NCI-H187 (cell line): ENCODE measurements at places on chromosomes 3 and 15.
A peak's percentile ranks its signal among the peaks of the same experiment; 100 is the strongest.

GRCh38 chr3:25589783-25590258 lies 74.9 kb downstream of the TOP2B start:
- DNase-seq: no peak

DNA sequence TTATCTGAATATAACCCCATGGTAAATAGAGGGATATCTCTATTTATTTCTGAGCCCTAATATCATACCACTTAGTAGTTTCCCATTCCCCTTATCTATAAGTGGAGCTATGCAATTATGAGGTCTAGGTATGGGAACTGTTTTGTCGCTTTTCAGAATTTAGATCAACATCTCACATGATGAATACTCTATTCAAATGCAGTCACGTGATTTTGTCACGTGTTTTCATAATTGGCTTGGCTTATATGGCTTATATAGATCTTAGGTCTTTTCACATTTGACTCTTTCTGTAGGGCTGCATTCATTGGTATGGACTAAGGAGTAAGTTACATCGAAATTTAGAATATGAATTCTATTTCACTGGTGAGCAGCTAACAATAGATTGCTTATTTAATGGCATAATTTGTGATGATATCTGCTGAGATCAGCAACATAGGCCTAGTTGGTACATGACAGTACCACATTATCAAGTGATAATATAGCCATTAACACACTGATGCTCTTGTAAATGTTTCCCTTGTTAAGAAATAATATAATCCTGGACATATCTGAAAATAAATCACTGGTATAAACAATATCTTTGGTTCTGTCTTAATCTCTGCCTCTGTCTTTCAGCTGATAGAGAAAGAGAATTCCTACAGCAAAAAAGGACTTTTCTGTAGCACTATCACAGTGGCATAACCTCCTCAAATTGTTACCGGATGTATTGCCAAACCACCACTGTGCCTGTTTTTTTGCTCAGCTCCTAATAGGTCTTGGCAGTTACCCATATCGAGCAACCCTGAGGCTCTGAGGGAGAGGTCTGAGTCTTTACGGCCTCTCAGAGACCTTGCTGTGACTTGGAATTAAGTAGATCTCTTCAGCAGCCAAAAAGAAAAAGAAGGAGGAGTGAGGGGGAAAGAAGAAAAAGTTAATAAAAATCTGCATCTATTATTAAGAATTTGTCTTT lies 357.1 kb downstream of the ZPLD1 start:
- DNase-seq: no peak

DNA sequence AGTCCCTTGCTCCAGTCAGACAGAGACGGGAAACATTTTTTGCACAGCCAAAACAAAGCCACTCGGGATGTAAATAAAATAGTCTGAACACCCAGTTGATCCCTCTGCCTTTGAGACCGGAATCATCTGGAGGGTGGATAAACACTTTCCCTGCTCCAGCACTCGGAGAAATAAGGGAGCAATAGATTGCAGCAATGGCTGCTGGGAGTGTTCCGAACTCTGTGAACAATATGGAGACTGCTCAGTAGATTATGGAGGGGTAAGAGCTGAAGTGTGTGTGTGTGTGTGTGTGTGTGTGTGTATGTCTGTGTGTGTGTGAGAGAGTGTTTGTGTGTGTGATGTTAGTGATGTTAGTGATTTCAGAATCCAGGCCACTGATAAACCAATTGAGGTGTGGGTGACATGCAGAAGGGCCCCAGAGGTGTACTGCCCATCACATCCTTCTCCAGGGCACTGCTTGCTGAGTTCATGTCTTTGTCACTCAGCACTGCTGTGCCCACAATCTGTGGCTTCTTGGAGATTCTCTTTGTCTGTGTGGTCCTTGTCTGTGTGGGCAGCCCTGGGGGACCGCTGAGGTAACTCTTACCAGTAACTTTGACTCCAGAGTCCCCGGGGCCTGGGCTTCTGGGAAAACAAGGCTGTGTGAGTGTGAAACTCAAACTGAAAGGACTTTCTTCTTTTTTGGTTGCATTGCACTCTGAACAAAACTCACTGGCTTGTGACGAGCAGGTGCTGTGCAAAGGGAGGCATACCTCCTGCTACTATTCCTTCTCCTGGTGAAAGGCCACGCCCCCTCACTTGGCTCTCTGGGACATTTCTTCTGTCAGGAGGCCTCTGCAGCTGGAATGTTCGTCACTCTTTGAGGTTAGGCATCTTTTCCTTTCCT lies 23.0 kb downstream of the CRYGS start:
- DNase-seq: no peak

- DNase-seq: no peak
Observed at GRCh38 chr3:109224333-109224732, 87.8 kb downstream of the C3orf85 start.

- no peak for DNase-seq
Observed at GRCh38 chr3:77323626-77324025, 283.7 kb downstream of the ROBO2 start.

DNA sequence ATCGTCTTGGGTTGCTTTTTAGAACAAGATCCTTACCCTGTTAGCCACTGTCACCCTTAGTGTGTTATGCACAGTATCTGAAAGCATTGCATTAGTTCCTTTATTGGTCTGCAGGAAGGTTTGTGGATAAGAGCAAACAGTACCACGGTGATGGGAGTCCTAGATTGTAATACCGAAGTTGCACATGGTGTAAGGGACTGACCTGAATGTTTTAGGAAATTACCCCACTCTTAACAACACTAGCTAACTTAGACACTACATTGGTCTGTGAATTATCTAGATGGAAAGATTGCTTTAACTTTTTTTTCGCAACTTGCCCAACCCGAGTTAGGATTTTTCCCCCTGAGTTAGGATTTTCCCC lies 1.3 kb downstream of the STT3B start:
- no peak for DNase-seq

GRCh38 chr15:26676115-26676514 lies 96.8 kb downstream of the GABRB3 start:
- DNase-seq: no peak

- DNase-seq: no peak
Observed at GRCh38 chr3:69763458-69763857, 24.2 kb downstream of the MITF start.

- DNase-seq: no peak
Observed at GRCh38 chr3:46361408-46362283, 7.7 kb downstream of the CCR2 start.

GRCh38 chr3:149933008-149933407 lies 37.7 kb downstream of the PFN2 start:
- DNase-seq: no peak

DNA sequence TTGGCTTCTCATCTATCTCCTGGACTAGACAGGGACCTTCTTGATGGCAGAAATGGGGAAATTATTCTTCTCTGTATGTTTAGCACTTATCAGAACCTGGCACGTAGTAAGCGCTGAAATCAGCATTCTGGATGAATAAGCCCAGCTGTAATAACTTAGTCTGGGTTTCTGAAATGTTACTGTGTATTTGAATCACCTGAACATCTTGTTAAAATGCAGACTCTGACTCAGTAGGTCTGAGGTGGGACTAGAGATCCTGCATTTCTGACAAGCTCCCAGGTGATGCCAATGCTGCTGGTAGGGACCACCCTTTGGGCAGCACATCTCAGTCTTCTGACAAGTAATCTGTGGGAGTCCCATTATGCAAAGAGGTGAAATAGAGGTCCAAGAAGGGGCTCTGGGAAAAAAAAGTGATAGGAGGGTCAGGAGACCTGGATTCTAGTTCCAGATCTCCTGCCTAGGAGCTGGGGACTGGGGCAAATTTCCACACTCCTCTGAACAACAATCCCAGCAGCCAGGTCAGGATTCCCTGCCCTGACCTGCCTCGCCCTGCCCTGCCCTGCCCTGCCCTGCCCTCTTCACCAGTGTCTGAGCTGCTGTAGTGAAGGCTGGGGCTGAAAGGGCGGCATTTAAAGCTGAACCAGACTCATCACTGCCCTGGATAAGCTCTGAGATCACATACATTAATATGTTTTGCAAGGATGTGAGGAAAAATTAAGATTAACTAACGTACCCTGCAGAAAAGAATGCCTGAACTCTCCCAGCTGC lies 17.2 kb upstream of the SLC6A11 start:
- no peak for DNase-seq

- no peak for DNase-seq
Observed at GRCh38 chr3:107346564-107346963, 30.7 kb upstream of the CCDC54 start.

DNA sequence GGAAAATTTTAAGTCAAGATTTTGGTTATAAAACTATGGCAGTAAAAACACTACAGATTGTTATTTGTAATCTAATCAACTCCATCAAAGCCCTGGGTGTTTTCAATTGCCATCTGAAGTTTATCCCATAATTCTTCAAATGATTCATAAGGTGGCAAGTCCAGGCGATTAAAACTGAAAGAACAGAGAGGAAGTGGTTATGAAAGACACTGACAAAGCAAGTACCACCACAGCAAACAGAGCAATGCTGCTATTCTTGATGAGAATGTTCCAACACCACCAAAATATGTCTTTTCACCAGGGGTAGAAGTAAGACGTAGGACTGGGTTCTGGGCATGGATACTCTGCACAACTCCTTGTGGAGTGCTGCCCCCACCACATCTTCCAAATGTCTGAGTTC lies 86.9 kb upstream of the PRTG start:
- DNase-seq: no peak

- no peak for DNase-seq
Observed at GRCh38 chr3:191401775-191402357, 59.1 kb upstream of the PYDC2 start.

DNA sequence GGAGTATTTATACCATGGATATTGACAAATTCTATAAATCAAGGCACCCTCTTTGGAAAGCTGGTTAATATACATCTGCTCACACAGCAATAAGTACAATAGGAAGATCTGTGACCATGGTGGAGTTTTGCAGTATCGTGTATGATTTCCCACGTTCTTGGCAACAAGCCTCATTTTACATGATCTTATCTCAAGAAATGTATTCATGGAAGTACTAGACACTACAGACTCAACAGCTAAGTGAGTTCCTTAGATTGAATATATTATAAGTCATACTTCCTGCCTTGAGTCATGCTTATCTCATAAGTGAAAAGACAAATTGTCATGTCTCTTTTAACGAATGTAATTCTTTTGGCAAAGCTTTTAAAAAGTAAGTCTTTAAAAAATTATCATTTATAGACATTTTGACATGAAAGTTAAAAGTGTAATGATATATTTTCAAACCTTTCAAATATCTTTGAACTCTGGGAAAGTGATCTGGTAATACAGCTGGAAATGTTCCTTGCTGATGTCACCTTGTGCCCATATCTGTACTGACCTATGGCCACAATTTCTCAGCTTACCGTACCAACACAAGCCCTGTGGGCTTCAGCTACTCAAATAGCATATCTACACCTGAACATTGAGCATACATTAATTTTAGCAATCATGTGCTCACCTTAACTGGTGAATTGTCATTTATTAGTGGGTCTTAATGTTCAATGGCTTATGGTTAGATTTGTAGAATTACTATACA lies 130.3 kb upstream of the TMC3 start:
- no peak for DNase-seq

DNA sequence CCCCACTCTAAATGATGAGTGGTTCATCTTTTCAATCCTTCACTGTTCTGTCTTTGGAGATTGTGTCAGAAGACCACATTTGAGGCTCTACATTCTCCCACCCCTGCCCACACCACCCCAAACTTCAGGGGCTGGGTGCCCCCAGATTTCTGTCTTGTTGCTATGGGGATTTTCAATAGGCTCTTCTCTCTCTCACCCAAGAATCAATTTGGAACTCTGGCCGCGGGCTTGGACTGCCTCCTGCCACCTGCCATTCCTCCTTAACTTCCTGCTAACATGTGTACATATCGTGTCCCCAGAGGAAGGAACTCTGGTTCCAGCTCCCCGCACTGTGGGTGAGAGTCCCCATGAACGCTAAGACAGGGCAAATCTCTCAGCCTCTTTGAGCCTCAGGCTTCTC lies 67.4 kb upstream of the LARS2 start:
- DNase-seq: no peak

- DNase-seq: no peak
Observed at GRCh38 chr3:35505181-35505580, 134.1 kb upstream of the ARPP21 start.

GRCh38 chr3:160982491-160982890 lies 122.7 kb downstream of the B3GALNT1 start:
- DNase-seq: no peak

GRCh38 chr15:57892181-57892580 lies 173.3 kb downstream of the ALDH1A2 start:
- DNase-seq: no peak

- peak; percentile 79 for DNase-seq
Observed at GRCh38 chr15:81914734-81915256, 131.0 kb downstream of the MEX3B start.

- DNase-seq: no peak
Observed at GRCh38 chr3:110133971-110134370, 796.6 kb upstream of the DPPA4 start.

GRCh38 chr3:9110316-9110715 lies 139.1 kb downstream of the SRGAP3 start:
- no peak for DNase-seq

DNA sequence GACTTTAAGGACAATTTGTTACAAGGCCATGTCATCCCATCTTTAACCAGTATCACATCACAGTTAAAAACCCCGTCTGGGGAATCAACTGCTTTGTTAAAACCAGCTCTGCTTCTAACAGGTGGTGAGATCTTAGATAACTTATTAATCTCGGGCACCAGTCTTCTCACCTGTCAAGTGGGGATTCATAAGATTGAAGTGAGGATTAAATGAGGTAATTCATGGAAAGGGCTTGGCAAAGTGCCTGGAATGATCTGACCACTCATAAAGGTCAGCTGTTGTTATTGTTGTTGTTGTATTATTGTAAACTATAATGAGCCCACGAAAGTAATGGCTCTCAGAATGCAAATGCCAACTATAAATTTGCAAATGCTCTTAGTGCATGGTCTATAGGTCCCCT lies 30.1 kb upstream of the SLC24A5 start:
- DNase-seq: no peak

- DNase-seq: no peak
Observed at GRCh38 chr3:27380433-27381357, 11.5 kb upstream of the NEK10 start.

- DNase-seq: no peak
Observed at GRCh38 chr3:30764281-30764680, 130.2 kb downstream of the GADL1 start.

DNA sequence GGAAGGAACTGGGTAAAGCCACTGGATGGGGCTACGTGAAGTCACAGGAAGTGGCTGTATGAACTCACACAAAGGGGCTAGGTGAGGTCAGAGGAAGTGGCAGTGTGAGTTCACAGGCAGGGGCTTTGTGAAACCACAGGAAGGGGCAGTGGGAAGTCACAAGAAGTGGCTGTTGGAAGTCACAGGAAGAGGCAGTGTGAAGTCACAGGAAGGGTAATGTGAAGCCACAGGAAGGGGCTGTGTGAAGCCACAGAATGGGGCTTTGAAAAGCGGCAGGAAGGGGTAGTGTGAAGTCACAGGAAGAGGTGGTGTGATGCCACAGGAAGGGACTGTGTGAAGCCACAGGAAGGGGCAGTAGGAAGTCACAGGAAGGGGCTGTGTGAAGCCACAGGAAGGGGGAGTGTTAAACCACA lies 34.6 kb downstream of the GASK1A start:
- no peak for DNase-seq
